ENCODE measurements at places on chromosomes 3 and 15.

DNA sequence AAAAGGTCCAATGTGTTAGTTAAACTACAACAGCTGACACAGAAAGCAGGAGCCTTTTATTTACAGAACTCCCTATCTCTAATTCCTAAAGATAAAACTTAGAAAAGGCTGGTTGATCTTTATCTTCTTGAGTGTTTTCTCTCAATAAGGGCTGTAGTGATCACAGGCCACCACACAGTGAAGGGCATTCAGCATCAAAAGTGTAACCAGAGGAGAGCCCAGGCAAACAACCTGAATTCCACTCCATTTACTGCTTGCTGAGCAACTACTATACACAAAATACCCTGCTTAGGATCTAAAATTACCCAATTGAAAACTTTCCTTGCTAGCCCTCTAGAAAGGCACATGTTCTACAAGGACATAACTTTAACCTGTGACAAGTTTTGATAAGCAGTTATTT is 122.7 kb downstream of the MEIS2 start:
- DNase-seq = no peak

GRCh38 chr3:196619223-196619622 is 20.3 kb upstream of the NRROS start:
- DNase-seq = no peak

GRCh38 chr15:70505411-70505919 is 257.9 kb downstream of the UACA start:
- DNase-seq = no peak

DNA sequence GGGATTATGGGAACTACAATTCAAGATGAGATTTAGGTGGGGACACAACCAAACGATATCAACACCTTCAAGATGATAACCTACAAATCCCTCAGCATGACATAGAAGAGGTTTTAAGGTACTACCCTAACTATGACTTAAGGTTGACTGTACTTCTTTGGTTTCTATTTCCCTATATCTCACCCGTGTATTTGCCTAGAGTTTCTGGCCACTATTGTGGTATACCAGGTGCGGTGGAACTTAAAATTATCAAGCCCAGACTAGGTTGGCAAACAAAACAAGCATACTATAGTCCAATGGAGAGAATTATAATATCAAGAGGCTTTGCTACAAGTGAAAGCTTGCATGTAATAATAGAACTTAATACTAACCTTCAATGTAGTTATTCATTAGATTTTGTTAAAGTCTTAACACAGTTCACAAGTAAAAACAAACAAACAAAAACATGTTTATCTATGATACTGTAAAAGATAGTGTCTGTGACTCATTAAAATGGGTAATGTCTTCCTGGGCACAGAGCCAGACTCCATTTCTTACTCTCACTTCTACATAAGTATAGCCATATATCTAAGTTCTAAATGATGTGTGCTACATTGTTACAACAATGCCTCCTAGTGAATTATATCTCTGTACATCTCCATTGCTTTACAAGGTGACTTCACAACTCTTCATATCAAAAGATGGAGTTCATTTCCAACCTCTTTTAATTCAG is 479.1 kb downstream of the ZBBX start:
- no peak for DNase-seq

DNA sequence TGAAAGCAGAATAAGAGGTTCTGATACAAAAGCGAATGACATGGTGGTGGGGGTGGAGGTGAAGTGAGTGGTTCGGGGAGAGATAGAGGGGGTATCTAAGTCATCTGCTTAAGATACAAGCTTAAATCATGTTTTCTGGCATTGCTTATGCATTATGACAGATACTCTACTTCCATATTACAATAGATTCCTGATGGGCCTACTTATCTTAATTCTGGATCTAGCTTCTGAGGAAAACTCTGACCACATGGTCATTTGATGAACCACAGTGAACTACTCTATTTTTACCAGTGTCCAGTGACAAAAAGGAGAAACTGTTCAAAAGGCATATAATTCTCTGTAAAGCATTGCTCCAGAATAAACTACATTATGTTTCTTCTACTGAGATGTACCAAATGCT is 673.7 kb upstream of the CCDC54 start:
- no peak for DNase-seq

- no peak for DNase-seq
These were observed 177.5 kb downstream of the RORA start for GRCh38 chr15:61051569-61052031.

DNA sequence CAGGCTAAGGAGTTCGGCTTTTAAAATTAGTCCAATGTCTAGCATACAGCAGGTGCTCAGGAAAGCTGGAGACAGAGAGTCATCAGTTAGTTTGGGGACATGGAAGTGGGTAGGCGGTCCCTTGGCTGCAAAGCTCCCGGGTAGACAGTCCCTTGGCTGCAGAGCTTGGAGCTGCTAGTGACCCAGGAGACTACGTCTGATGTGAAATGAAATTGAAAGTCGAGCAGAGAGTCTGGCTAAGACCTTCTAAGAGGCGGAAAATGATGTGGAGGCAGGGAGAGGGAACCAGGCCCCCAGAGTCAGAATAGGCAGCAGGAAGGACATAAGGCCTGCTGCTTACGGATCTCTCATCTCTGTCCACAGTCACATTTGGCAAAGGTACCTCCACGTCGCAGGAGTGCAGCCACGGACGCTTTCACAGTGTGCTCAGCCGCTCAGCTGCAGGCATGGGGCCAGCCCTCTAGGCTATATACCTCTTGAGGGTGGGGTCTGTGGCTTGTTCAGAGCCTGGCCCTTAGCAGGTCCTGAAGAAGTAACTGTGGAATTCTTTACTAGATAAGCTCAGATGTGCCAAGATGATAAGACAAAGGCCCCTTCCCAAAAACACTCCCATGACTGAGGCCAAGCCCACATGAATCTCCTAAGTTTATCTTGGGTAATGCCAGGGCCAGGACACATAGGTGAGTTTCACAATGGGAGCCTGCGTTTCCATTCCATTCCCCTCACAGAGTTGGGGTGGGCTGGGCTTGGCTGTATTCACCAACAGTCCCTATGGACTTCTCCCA is 131.7 kb downstream of the XXYLT1 start:
- no peak for DNase-seq

DNA sequence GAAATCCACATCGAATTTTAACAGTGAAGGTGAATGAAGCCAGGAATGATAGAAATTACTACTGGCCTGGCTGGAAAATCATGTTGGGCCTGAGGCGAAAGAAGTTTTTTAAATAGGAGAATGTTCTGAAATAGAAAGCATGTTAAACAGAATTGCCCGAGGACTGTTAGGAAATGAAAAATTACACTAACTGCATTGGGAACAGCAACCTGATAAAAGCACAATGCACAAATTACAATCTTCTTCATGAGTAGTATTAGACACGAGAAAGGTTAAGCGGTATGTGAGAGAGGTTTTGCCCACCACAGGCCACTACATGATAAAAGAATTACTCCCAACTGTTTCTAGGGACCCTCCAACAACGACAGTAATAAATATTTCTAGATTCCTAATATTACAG is 18.9 kb downstream of the GBE1 start:
- DNase-seq = no peak

DNA sequence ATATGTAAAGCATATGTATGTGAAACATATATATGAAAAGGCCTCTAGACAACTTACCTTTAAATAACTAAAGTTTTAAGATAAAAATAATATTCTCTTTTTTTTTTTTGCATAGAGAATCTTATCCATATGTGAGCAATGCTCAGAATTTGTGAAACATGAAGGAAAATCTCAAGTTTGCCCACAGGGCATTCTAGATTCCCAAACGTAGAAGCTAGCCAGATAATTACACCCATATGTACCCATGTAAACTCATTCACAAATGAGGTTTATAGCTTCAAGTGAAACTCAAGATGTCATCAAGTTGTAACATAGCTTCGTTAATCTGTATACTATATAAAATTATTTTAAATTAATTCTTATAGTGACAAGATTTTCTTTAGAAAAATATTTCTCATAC is 537.3 kb upstream of the NR2F2 start:
- DNase-seq = no peak

DNA sequence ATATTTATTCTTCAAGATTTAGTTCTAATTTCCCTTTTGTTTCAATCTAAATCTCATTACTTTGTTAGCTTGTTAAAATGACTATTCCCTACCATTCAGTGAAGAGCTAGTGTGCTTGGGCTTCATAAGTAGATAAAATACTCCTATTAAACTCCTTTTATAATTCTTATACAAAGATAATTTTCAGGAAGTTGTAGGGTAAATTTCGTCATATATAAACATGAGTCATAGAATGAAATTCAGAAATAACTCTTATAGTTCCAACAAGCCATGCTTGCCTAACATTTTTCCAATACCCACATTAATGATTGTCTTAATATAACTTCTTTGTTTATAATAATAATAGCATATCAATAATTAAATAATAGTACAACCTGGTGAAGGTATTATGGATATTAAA is 407.3 kb downstream of the NAALADL2 start:
- DNase-seq = no peak

GRCh38 chr15:69855258-69856000 is 242.3 kb downstream of the TLE3 start:
- no peak for DNase-seq

- DNase-seq = no peak
These were observed 294.0 kb downstream of the DIPK2A start for GRCh38 chr3:144265542-144266100.

GRCh38 chr3:68206524-68207117 is 552.2 kb upstream of the SUCLG2 start:
- DNase-seq = no peak

GRCh38 chr3:189282741-189283140 is 111.0 kb downstream of the TPRG1 start:
- no peak for DNase-seq

- DNase-seq = no peak
These were observed 23.9 kb downstream of the C2CD4B start for GRCh38 chr15:62141200-62141599.

DNA sequence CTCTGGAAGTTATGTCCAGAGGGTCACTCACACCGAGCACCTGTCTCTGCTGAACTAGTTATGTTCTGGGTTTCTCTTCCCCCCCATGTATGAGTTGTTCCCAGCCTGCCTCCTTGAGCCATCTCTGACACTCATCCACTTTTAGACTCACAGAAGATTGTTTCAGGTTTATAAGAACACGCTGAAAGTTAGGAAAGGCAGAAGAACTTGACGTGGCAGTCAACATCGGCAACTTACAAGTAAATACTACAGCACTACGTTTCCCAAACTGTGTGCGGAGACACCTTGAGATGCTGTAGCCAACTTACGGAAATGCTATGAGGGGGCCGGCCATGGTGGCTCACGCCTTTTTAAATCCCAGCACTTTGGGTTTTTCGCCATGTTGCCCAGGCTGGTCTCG is 318.0 kb downstream of the ZNF621 start:
- DNase-seq = no peak

GRCh38 chr15:64121614-64122013 is 25.8 kb downstream of the SNX1 start:
- no peak for DNase-seq

GRCh38 chr3:13318626-13319470 is 101.3 kb downstream of the NUP210 start:
- DNase-seq = no peak

DNA sequence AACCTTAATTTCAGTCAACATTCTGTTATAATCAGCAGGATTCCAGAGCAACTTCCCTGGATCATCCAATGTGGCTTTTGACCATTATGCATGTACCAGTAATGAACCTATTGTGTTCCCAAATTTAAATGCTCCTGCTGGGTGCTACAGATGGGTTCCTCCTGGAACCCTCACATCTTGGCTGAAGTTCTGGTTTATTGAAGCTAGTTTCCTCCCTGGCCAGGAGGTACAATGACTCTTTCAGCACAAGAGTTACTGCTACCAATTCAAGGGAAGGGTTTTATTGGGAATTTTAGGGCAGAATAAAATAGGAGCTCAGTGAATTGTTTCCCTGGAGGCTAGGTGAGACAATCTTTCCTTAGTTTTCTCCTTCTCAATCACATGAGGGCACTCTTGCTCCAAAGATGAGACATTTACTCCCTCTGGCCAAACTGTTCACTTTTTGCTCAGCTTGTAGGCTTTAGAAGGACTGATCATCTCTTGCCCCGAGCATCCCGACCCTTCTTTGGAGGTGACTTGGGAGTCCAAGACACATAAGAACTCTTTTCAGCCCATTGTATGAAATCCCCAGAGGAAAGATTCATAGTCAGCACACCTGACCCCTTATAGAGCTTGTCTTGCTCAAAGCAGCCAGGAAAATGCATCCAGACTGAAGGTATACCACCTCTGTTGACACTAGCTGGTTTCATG is 8.8 kb upstream of the NPHP3 start:
- no peak for DNase-seq

- DNase-seq = no peak
These were observed 9.1 kb downstream of the ABHD5 start for GRCh38 chr3:43699864-43700263.

DNA sequence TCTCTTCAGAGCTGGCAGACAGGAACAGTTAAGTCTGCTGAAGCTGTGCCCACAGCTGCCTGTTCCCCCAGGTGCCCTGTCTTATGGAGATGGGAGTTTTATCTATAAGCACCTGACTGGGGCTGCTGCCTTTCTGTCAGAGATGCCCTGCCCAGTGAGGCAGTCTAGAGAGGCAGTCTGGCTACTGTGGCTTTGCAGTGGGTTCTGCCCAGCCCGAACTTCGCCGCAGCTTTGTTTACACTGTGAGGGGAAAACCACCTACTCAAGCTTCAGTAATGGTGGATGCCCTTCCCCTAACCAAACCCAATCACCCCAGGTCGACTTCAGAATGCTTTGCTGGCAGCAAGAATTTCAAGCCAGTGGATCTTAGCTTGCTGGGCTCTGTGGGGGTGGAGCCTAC is 91.2 kb downstream of the SLC25A26 start:
- DNase-seq = no peak

- no peak for DNase-seq
These were observed 888.2 kb downstream of the CADM2 start for GRCh38 chr3:85846940-85847339.

- DNase-seq = no peak
These were observed 159.9 kb downstream of the FMN1 start for GRCh38 chr15:33034588-33034987.

DNA sequence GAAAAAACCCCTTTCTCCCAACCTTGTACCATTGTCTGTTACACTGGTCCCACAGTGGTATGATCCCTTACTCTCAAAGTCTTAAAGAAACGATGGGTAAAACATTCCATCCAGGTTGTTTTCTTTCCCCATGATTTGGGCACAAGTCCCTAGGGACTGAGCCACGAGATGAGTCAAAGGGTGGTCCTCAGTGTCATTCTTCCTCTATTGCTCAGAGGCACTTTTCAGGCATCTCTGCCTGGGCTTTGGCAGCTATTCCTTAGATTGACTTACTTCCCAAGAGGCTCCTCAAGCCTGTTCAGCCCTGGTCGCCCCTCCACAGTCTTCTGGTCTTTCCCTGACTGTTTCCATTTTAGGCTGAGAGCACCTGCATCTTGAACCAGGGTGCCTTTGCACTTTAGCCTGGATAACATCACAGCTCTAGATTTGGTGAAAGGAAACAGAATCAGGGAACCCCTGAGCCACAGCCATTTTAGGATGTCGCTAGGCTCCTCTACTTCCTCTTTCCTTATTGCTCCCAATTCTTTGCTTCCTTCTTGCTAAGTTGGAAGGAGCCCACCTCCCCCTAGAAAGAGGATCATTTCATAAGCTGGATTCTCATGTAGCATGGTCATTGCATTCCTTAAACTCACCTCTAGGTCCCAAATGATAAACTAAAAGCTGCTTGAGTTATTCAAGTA is 131.0 kb upstream of the TPRG1 start:
- no peak for DNase-seq

- no peak for DNase-seq
These were observed 57.8 kb upstream of the ASB14 start for GRCh38 chr3:57350271-57350670.

GRCh38 chr3:35263477-35263876 is 375.8 kb upstream of the ARPP21 start:
- DNase-seq = no peak

All from stimulated activated CD4-positive, alpha-beta T cell treated with anti-CD3 and anti-CD28 coated beads, Interleukin-15, amount 100 ng/mL, for 1 hour (primary cell).